BJ (cell line): ENCODE measurements at places on chromosomes 5 and 9.

DNA sequence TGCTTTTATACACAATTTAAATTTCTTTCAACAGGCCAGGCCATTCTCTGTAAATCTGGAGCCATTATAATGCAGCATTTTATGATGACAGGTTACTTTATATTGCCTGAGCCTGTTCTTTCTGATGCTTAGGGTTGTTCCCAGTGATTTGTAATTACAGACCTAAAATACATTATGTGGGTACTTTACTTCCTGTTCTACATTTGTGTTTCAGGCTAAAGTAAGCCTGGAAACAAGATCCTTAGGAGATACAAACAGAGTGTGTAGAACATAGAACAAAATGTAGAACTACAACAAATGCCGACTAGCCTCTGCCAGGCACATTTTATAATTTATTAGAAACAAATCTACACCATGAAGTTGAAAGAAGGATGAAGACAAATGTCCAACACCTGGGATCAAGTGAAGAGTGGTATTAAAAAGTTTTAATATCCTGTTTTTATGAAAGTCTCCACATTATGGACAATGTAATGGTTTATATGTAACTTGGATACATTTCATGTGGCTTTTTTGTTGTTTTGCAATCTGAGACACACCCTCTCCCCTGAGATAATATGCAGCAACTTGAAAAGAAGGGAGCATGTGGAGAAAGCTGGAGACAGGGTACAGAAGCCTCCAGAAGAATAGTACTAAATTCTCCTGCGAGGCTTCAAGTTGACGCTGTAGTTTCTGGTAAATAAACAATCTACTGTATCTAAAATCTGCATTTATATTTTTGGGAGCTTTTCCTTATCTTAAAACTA lies 46.9 kb downstream of the VCAN start:
- no peak for DNase-seq

- peak; percentile 98 for DNase-seq
These were observed 53.7 kb downstream of the LHFPL2 start for GRCh38 chr5:78594610-78595457.

GRCh38 chr5:20570486-20570885 lies 582.5 kb upstream of the CDH18 start:
- no peak for DNase-seq

- no peak for DNase-seq
These were observed 21.9 kb upstream of the KCNMB1 start for GRCh38 chr5:170411100-170411499.

DNA sequence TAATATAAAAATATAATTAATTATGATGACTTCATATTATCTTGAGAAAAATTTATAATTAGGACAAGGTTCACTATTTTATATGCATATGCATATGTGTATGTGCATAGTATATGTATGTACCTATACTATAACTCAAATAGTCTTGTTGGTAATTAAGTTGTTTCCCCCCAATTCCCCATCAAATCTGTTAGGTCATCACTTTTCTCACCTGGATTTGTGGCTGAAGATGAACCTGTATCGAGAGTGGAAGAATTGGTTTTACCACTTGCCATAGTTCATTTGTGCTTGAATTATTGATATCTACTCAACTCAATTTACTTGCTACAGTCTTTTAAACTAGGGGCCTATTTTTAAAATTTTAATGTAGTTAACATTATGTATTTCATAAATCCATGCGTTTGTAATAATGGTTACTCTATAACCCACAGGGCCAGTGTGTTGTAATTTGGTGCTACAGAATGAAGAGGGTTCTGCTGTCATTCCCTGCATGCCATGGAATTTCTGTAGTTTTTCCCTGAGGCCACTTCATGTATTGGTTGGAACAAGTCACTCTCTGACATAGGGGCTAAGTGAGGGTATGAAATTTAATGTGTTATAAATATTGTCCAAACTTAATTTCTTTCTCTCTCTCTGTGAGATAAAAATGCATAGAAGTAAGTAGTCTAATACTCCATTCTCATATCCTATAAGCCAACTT lies 74.9 kb downstream of the TAF11L14 start:
- DNase-seq, result no peak

- DNase-seq, result no peak
These were observed 13.2 kb upstream of the AQP7 start for GRCh38 chr9:33415501-33416038.

DNA sequence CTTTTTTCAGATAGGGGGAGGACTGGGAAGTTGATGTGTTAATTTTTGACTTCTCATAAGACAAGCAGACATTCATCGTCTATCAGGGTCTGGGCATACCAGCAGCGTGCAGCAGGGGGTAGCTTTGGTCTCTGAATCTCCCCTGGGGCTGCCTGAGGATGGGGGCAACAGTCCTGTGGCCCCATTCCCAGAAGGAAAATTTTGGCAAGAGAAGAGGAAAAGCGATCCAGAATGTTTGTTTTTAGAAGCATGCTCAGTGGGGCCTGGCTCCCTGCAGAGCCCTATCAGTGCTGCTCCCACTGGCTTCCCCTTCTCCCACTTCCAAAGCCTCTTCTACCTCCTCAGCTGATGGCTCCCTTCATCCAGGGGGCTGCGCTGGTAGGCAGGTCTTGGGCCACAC lies 194.8 kb upstream of the IL12B start:
- DNase-seq, result no peak

GRCh38 chr5:125251703-125252102 lies 505.3 kb upstream of the ZNF608 start:
- no peak for DNase-seq

GRCh38 chr5:154485096-154485491 lies 7.1 kb upstream of the HAND1 start:
- DNase-seq, result no peak

GRCh38 chr5:31630931-31631330 lies 8.0 kb upstream of the PDZD2 start:
- no peak for DNase-seq

GRCh38 chr9:131290036-131290766 lies 678 bp downstream of the PLPP7 start:
- no peak for DNase-seq

DNA sequence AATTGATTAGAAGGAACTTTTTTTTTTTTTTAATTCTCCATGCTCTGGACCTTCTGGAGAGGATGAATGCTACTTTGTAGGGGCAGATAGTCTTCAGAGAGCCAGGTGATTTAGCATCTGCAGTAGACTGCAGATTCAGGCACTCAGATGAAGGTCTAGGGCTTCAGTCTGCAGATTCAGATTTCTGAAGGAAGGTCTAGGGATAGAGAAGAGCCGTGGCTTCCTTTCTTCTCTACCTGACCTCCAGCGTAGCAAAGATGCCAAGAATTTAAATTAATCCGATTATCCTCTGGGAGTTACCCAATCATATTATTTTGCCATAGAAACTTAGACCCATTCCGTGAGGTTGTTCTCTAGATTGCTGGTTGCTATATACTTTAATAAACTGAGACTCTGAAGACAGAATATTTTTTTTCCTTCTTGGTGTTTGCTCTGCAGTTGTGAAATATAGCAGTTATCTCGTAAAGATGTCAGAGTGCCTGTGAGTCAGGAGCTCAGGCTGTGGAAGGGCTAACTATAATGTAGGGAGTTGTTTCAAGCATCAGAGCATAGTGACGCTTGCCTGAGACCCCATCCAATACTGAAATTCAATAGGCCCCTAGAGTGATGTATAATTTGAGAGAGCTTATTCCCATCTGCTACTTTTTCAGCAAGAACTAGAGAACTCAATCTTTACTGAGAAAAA lies 132.7 kb upstream of the SLC12A2 start:
- DNase-seq, result no peak

DNA sequence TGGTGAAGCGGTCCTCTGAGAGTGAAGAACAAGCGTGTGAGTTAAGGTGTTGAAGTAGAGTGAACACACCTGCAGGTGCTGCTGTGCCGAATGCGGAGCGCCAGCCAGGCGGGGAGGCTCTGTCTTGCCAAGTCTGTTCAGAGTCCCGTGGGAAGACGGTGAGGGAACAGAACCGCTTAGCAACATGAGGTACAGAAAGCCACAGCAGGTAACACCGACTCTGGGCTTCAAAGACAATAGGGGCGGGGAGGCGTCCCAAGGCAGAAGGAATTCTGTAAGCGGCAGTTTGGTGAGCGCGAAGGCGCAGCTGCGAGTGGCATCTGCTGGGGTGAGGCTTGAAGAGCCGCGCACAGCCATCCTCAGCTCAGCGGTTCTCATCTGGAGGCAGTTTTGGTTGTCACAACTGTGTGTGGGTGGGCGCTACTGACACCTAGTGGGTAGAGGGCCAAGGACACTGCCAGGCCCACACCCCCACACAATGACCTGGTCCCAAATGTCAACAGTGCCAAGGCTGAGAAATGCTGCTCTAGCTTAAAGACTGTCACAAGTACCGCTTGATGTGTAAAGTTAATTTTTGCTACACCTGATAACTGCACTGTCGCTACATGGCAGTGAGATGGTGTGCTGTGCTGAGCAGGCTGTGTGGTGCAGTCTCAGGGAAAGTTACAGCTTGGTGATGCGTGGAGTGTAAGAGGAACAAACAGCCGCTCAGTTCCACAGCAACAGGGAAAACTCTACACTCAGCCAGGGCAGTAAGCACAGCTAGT lies 67.4 kb upstream of the TBC1D9B start:
- no peak for DNase-seq

- no peak for DNase-seq
These were observed 177.5 kb upstream of the TBC1D2 start for GRCh38 chr9:98432960-98433359.

DNA sequence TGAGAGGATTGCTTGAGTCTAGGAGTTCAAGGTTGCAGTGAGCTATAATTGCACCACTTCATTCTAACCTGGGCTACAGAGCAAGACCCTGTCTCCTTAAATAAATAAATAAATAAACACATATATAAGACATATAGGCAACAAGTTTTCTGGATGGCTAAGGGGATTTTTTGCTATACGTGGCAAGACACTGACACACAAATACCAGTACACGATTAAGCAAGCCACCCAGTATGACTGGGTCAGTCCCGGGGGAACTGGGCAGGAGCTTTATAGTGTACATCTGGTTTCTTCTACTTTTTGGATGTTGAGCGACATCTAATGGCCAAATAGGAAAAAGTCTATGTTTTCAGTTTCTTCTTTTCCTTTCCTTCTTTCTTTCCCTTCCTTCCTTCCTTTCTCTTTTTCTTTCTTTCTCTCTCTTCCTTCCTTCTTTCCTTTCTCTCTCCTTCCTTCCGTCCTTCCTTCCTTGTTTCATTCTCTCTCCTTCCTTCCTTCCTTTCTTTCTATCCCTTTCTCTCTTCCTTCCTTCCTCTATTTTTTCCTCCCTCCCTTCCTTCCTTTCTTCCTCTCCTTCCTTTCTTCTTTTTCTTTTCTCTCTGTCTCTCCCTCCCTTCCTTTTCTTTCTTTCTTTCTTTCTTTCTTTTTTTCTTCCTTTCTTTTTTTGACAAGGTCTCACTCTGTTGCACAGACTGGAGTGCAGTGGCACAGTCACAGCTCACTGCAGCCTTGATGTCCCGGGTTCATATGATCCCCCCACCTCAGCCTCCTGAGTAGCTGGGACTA lies 47.0 kb upstream of the PLIN2 start:
- DNase-seq, result peak; percentile 49

DNA sequence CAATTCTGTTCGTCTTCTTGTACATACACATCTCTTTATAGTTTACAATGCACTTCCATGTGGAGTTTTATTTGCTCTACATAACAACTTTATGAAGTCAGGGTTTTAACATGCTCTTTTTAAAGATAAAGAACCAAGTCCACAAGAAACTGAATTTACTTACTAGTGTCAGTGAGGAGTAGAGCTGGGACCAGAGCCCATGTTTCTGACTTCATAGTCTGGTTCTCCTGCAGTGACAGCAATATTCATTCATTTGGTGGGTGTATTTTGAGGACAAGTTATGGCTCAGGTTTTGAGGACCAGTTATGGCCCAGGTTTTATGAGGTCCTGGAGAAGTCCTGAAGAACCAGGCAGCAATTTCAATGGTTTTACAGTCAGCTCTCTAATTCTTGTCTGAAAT lies 481.9 kb upstream of the TNC start:
- DNase-seq, result no peak

- no peak for DNase-seq
These were observed 14.3 kb downstream of the DIPK1B start for GRCh38 chr9:136726631-136727191.

- DNase-seq, result no peak
These were observed 28.6 kb upstream of the IL13 start for GRCh38 chr5:132629230-132629944.

GRCh38 chr5:124655921-124656511 lies 90.4 kb downstream of the ZNF608 start:
- DNase-seq, result peak; percentile 38

GRCh38 chr5:171010086-171010485 lies 148.3 kb downstream of the RANBP17 start:
- DNase-seq, result no peak

DNA sequence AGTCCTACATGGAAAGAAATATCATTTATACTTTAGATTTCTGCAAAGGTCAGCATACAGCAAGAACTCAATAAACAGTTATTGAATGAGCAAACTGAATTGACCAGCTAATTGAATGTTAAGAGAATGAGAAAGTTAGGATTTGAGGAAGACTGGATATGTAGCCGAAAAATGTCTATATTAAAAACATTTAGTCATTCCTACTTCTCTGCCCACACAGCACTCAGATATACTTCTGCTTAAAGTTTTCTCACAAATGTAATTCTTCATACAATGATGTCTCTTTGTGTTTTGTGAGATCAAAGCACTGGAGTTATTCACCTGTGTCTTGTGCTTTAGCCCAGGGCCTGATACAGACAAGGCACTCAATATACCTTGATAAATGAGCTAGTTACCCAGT lies 188.6 kb downstream of the PARP8 start:
- no peak for DNase-seq

- no peak for DNase-seq
These were observed 593.4 kb upstream of the RGMB start for GRCh38 chr5:98179791-98180755.

DNA sequence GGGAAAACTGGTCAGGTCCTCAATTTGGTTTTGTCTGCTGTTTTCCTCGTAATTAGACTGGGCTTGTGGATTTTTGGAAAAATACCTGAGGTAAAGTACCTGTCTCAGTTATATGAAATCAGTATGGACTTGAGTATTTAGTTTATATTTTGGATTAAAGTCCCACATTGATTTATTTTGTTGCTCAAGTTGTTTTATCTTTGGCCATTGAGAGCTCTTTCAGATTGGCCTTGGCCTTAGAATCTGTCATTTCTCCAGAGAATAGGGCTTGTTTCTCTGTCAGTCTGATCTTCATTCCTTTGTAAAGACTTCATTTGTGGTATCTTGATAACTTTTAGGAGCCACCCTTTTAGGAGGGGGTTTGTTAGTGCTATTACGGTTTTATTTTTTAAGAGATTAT lies 21.2 kb downstream of the UBAP1 start:
- DNase-seq, result no peak

GRCh38 chr9:104092875-104093600 lies 1.1 kb upstream of the SMC2 start:
- no peak for DNase-seq

GRCh38 chr5:52043543-52043942 lies 660.3 kb downstream of the ISL1 start:
- no peak for DNase-seq

DNA sequence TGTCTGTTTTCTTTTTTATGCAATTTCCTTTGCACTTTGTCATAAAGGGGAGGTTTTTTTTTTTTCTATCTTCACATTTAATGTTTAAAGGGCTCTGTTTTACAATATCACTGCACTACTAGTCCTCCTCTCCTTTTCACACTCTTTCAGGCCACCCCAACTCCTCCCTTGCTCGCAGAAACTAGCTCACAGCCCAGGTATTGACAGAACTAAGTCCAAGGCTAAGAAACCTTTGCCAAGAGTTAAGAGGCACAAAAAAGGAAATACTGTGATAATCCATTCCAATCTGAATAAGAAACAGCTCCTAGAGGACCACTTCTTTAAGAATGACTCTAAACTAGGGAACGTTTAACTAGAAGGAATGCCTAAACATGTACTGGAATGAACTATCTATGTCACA lies 1.1 kb upstream of the FGF10 start:
- DNase-seq, result no peak
